ENCODE measurements at places on chromosomes 11 and 22. TPM values are rescaled to one million over a fixed set of nuclear protein-coding genes. Genes with fewer than 3 reads are reported as not detected.

Gene KCNE3
- not detected for total RNA-seq

Gene DCHS1
- 0.51 TPM for total RNA-seq

Gene KCNJ1
- total RNA-seq, result not detected

Gene RNF214
- total RNA-seq, result 22.7 TPM

Gene ALDH3B2
- total RNA-seq, result not detected

Gene ESAM
- total RNA-seq, result 0.23 TPM

Gene OR56A1
- not detected for total RNA-seq

Gene GAS2
- 0.80 TPM for total RNA-seq

Gene APOBEC3F
- 23.8 TPM for total RNA-seq

Gene RNF215
- 17.2 TPM for total RNA-seq

Gene OR5B17
- total RNA-seq, result not detected

Gene KRTAP5-10
- total RNA-seq, result not detected

Gene MFNG
- 168 TPM for total RNA-seq

Gene OR52H1
- 0.30 TPM for total RNA-seq

Gene DEPDC7
- 0.82 TPM for total RNA-seq

Gene CCDC86
- 56.7 TPM for total RNA-seq

Gene REXO2
- total RNA-seq, result 98.9 TPM

Gene OR6A2
- 0.53 TPM for total RNA-seq

Gene HBG2
- total RNA-seq, result not detected
